ENCODE measurements at places on chromosomes 11 and 22.
A peak's percentile ranks its signal among the peaks of the same experiment; 100 is the strongest.

DNA sequence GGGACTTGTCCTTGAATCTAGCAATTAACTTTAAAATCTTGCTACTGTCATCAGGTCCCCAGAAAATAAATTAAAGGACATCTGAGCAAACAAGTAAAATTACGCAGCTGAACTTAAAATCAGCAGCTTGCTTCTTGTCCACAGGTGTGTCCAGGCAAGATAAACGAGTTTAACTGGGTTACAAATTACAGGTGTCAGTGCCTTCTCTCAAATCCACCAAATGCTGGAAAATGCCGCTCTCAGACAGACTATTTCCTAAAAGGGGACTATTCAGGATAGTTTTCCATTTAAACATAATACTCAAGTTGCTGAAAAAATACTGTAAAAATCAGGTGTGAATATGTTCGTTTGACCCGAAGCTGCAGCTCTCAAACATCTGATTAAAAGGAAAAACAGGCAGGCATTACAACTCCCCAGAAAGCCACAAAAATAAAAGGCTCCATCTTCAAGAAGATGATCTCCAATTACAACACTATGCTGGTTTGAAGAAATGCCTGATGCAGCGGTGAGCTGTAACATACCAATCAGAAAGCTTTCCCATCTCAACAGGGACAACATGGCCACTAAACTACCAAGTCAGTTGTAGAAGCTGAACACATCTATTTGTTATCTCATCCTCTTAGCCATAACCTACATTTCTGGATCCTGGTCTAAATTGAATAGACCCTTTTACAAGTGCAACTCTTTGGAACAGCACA lies 82.1 kb downstream of the CADM1 start:
- DNase-seq: no peak

DNA sequence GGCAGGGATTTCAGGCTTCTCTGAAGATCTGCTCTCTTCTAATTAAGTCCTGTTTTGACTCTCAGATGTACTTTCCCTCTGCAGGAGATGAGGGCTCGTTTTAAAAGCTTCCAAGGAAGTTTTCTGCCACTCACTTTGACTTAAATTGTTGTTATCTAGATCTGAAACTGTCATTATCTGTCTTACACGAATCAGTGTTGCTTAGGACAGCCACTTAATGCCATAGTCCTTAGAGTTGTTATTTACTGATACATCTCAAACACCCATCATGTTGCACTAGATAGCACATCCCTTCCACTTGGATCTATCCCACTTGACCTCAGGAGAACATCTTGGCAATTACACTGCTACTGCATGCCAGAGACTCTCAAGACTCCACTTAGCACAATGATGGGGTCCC lies 86.9 kb upstream of the FAT3 start:
- no peak for DNase-seq

DNA sequence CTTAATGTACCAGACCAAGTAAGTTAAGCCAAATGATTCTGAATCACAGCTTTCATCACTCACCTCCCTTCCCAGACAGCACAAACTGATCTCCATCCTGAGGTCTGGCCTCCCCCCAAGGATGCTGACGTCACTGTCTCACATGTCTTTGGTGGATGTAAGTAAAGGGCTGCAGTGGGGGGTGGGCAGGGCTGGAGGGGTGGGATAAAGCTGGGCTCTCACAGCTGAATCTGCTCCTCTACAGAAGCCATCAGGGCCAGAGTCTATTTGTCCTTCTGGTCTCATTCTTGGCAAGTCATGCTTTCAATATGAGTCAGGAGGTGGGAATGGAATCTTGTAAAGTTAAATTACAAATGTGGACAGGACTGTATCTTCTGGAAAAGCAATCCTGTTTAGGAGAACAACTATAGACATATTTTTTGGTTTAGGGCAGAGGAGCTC lies 32.7 kb downstream of the P4HA3 start:
- DNase-seq: no peak

DNA sequence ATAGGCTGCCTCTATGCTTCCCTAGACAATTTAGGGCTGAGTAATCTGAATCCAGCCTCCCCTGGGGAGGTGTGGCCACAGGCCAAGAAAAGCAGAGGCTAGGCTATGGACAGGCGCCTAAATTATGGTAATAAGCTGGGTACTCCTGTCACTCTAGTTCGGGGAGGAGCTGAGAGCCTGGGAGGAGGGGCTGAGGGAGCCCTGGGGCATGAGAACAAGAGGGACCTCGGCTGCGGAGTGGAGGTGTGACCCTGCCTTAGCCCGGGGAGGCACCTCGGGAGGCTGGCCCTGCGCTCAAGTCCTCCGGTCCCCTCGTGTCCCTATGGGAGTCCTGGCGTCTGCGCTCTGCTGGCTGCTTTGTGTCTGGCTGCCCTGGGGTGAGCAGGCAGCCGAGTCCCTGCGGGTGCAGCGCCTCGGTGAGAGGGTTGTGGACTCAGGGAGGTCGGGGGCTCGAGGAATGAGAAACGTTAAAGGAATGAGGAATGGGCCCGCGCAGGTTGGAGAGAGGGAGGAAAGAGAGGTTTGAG lies at the start of gene OTOG:
OTOG (plus strand) TSS at position 209 of the 527 bp plus-strand sequence; CDS start at position 323, 114 bp downstream.
- DNase-seq: no peak

- no peak for DNase-seq
Measured at GRCh38 chr22:19176732-19177131, 1.8 kb downstream of the SLC25A1 start.

GRCh38 chr11:108914981-108915380 lies 250.1 kb downstream of the DDX10 start:
- DNase-seq: no peak

DNA sequence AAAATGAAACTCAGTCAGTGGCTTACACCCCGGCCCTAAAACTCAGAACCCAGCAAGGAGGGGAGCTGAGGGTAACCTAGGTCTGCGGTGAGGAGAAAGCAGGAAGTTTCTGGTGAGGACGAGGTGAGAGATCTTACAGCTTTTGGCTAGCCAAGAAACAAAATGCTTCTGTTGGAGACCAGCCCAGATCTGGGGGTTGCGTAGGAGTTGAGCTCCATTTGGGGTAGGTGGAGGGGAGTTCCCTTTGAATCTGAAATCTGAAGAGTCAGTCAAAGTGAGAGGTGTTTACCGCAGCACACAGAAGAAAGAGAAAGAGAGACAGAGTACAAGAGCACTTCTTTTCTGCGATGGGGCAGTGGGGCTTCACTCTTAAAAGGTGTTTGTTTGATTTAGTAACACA lies 29.6 kb downstream of the EHF start:
- DNase-seq: peak; percentile 59

DNA sequence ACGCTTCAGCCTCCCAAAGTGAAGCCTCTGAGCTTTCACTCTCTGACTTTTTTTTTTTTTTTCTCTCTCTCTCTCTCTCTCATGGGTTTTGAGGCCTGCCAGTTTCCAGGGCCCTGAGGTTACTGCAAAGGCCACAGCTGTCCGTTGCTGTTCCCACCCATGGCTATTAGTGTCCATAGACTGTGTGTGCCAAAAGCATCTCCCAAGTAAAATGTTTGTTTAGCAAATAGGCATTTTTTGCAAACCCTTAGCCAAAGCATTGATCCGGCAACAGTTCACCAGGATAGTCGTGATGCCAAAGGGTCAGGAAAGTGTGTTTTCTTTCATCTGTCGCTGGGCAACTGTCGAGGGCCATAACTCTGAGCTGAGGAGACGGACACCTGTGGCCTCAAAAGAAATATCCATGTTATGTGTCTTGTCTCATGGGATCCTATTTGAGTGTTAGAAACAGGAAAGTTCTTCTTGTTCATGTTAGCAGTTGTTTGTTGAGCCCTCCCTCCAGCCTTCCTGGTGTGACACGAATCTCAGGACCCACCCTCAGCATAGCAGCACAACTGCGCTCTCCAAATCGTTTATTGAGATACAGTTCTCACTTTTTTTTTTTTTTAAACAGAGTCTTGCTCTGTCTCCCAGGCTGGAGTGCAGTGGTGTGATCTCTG lies 18.4 kb downstream of the FADS2 start:
- no peak for DNase-seq

GRCh38 chr11:65954771-65955170 lies 6.8 kb upstream of the SART1 start:
- no peak for DNase-seq

GRCh38 chr11:94417386-94417987 lies 16.3 kb upstream of the GPR83 start:
- DNase-seq: no peak

DNA sequence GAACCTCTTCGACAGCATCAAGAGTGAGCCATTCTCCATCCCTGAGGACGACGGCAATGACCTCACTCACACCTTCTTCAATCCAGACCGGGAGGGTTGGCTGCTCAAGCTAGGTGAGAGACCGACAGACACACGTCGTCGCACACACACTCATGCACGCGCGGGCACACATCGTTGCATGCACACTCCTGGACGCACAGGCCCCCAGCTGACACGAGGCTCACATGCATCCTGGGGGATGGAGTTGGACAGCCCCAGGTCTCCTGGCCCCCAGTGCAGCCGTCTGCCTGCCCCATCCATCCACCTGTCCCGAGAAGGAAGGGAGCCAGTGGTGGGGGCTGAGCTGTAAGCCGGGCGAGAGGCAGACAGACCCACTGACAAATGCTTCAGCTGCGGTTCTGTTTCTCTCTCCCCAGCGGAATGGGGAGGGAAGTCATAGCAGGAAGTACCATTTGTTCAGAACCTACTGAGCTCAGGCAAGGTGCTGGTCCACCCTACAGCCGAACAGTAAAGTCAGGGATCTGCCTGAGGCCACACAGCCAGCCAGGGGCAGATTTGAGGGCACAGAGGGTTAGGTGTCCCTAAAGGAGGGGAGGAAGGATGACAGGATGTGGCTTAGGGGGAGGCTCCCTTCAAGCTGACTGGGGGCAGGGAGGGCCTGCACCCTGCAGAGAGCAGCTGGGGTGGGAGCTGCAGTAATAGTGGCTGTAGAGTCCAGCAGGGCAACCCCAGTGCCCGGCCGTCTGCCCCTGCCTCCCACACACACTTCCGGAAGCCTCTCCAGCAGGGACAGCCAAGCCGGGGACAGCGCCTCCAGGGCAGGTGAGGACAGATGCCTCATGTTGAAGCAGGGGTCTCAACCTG lies 27.1 kb downstream of the CYTH4 start:
- DNase-seq: no peak

- DNase-seq: no peak
Measured at GRCh38 chr11:68127714-68128681, 6.8 kb upstream of the CHKA start.

DNA sequence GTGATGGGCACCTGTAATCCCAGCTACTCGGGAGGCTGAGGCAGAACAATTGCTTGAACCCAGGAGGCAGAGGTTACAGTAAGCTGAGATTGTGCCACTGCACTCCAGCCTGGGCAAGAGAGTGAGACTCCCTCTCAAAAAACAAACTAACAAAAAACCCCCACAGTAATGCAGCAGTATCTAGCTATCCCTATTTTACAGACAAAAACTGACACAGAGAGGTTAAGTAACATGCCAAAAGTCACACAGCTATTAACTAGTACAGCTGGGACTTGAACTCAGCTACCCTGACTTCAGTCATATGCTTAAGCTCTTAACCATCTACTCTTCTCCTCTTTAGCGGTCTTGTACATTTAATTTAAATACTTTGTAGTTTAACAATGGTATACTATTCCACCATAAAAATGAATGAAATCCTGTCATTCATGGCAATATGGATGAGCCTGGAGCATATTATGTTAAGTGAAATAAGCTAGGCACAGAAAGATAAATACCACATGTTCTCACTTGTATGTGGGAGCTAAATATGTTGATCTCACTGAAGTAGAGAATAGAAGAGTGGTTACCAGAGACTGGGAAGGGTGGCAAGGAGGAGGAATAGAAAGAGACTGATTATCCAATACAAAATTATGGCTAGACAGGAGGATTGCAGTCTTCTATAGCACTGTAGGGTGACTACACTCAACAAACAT lies 82.8 kb downstream of the DENND5A start:
- no peak for DNase-seq

DNA sequence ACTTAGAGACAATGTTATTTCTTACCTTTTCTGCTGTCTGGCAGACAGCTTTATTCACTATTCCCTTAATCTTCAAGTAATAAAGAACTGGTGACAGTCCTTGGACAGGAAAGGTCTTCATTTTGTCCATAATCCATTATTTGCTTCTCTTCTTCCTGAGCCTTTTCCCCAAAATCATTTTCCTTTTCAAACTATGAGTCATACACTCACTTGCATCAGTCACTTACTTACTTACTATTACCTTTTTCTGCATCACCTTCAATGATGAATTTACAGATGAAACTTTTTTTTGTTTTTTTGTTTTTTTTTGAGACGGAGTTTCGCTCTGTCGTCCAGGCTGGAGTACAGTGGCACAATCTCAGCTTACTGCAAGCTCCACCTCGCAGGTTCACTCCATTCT lies 9.5 kb downstream of the METTL15 start:
- DNase-seq: no peak

DNA sequence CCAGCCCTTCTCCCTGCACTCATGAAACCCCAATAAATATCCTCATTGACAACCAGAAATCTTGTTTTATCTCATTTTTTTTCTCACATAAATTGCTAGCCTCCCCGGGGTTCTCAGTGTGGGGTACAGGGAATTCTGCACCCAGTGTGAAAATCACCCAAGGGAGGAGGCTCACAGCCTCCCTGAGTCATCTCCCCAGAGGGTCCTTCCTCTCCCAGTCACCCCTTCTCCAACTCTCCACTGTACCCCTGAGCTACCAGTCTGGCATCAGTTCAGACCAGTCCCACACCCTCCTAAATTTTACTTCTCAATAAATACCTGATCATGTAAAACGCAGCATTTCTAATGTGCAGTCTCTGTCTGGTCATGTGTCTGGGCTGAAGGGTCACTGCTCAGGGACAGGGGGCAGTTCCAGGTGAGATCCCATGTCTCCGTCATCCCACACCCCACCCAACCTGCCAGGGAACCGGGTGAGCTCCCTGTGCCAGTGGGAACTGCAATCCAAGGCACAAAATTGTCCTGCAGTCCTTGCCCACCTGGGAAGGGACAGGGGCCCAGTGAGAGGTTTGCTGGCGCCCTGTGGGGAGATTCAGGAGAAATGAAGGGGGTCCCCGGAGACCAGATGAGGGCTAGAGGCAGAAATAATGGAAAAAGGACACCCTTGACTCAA lies 8.3 kb downstream of the IGLL5 start:
- no peak for DNase-seq

- no peak for DNase-seq
Measured at GRCh38 chr22:44693145-44693544, 8.9 kb upstream of the PRR5 start.

All from activated naive CD8-positive, alpha-beta T cell treated with anti-CD3 and anti-CD28 coated beads, Interleukin-2, amount 50 U/mL, for 16 hours (primary cell).